ENCODE measurements at places on chromosomes 2 and 18. TPM values are rescaled to one million over a fixed set of nuclear protein-coding genes. Genes with fewer than 3 reads are reported as not detected.

- no peak for ATAC-seq
Observed at GRCh38 chr18:24427484-24427883, 1.0 kb downstream of the IMPACT start.

GRCh38 chr2:158134655-158135054, 33.0 kb downstream of the UPP2 start:
- ATAC-seq = no peak

DNA sequence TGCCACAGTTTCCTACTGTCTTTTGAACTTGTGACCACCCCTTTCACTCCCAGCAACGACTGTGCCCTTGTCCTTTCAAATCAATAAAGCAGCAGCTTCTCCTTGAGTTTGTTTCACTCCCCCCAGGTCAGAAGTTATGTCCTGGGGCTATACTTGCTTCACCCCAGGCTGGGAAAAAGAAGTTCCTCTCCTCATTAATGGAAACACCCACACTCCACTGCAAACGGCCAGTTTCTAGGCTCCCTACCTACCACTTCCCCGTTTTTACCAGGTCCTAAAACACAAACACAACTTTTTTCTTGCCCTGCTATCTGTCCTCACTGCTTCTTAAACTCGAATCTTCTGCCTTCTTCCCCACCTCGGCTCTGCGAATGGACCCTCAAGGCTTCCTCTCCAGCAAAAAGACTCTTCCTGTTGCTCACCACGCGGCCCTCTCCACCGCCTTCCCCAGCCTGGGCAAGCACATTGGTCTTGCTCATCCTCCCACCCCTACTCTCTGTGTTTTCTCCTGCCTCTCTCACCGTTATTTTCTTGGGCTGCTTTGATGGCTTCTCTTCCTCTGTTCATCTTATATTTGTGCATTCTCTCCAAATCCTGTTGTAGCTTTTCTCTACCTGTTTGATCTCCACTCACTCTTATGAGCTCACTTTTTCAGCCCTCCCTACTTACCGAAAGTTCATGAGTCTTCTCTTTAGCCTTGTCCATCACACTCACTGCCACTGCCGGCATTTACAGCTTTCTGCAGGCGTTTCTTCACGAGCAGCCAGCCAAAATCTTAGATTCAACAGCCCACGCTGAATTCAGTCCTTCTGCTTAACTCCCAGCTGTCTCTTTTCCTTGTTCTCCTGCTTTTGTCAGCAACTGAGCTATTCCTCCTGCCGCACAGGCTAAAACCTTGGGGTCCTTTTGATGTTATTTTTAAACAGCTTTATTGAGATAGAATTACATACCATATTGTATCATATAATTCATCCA, 7.0 kb upstream of the SP5 start:
- no peak for ATAC-seq

GRCh38 chr2:598058-598802, 79.0 kb downstream of the TMEM18 start:
- no peak for ATAC-seq

DNA sequence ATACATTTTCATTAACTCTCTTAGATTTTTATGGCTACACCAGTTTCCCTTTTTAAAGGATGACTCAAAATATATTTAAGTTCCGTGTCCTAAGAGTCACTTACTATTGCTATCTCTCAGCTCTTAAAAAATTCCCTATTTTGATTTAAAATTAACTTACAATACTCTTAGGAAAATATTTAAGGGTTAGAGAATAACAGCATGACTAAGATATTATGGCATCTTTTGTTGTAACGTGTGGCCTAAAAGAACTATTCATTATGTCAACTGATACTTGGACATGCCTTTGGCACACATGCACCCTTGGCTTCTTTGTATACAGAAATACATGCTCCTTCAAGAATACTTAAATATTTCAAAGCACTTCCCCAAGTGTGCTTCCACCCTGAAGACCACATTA, 42.3 kb downstream of the SCN3A start:
- no peak for ATAC-seq

DNA sequence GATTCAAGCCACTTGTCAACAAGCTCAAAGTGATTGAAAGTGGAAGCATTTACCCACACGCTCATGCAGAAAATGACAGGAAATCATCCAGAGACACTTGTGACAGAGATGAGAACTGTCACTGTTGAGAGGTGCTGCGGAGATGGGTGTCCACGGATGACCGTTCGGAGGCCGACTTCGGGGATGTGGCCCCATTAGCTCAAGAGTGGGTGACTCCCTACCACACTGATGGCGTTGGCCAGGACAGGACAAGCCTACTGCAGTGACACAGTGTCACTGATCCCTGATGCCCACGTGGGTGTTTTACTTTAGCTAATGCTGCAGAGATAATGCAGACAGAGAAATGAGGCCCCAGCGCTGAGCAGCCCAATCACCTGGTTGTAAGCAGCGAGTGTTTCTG, 81.5 kb upstream of the YWHAQ start:
- no peak for ATAC-seq

GRCh38 chr2:200453853-200454534, 55.9 kb downstream of the KCTD18 start:
- ATAC-seq = no peak

DNA sequence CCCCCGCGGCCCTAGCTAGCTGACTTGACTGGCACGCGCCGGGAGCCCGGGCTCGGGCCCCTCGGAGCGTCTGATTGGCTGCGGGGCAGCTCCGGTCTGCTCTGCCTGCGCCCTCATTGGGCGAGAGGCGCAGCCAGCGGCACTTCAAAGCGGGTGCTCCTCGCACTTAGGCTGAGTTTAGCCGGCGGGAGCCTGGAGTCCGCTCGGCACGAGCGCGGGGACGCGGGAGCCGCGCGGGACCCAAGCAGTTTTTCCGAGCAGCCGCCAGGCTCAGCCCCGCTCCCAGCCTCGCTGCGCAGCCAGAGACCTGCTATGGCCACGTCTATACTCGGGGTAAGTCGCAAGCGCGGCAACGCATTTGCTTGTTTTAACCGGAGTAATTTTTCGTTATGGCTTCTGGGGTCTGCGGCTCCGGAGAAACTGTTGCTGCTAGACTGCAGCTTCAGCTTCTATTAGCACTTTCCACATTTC, at the start of gene SP9:
Gene SP9 (plus strand): TSS at position 174 of the 471 bp plus-strand sequence. CDS start 139 bp downstream, at position 313.
- ATAC-seq = no peak

MBD2 gene
- total RNA-seq = 40.4 TPM

PLCD4 gene
- 18.8 TPM for total RNA-seq

UGT1A10 gene
- 1.0 TPM for total RNA-seq

SLC11A1 gene
- total RNA-seq = 8.0 TPM

All from gastroesophageal sphincter (tissue), 4 donors.